ENCODE measurements at places on chromosomes 3 and 15.

GRCh38 chr15:31202953-31203352 lies 101.4 kb upstream of the TRPM1 start:
- no peak for DNase-seq

- DNase-seq = no peak
Observed at GRCh38 chr15:60076582-60077276, 72.6 kb downstream of the FOXB1 start.

- no peak for DNase-seq
Observed at GRCh38 chr15:39365873-39366272, 215.0 kb upstream of the THBS1 start.

GRCh38 chr15:40360015-40360414 lies 2.0 kb downstream of the DISP2 start:
- DNase-seq = no peak

DNA sequence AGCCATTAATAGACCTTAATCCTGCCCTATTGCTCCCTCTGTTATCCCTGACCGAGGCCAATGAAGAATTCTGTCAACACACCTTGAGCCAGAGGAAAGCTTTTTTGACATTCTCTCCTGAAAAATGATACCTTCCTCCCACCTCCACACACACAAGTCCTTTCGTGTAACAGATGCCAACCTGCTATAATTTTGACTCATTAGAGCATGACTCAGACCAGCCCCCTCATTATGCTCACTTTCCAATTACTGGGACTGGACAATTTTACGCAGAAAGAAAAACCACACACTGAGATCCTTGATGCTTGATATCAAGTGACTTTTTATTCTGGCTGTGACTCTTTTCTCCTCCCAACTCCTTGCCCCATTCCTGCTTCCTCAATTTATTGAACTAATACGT lies 50.9 kb downstream of the LSAMP start:
- DNase-seq = no peak

GRCh38 chr3:105835606-105836005 lies 33.2 kb downstream of the CBLB start:
- DNase-seq = no peak

GRCh38 chr15:78322243-78322642 lies 17.9 kb upstream of the CRABP1 start:
- DNase-seq = peak; percentile 53

GRCh38 chr3:102574355-102574754 lies 139.5 kb downstream of the ZPLD1 start:
- no peak for DNase-seq

DNA sequence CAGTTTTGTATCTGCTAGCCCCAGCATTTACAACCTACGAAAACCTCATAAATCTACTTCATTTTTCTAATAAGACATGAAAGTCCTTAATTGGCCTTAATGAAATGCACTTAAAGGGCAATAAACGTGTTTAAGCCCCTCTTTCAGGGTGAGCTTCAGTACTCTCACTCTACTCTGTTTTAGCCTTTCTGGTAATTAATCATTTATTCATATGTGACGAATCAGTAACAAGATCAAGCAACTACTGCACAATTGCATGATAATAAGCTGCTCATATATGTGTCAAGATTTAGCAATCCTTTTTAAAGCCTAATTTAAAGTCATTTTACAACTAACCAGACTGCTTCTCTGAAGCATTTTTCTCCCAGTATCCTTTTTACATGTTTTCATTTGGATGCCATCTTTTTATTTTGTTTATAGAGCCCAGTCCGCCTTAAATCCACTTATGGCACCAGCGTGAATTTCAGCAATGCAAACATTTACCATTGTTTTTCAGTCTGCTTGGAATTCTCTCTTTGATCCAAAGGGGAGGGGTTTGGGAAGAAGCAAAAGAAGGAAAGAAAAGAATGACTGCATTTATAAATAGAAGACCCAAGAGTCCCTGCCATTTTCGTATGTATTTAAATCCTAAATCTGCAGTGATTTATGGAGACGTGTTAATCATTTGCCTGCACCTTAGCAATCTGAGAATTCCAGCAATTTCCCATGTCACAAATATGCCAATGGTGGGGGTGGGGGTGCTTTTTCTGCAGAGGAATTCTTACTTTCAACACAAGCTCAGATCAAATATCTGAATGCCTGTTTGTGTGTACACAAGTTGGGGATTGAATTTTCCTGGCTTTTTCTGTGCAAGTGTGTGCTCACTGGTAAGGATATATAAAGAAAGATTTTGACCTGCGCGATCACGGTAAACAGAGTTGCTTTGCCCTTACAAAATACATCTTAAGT lies 230.8 kb upstream of the TBC1D5 start:
- DNase-seq = no peak

DNA sequence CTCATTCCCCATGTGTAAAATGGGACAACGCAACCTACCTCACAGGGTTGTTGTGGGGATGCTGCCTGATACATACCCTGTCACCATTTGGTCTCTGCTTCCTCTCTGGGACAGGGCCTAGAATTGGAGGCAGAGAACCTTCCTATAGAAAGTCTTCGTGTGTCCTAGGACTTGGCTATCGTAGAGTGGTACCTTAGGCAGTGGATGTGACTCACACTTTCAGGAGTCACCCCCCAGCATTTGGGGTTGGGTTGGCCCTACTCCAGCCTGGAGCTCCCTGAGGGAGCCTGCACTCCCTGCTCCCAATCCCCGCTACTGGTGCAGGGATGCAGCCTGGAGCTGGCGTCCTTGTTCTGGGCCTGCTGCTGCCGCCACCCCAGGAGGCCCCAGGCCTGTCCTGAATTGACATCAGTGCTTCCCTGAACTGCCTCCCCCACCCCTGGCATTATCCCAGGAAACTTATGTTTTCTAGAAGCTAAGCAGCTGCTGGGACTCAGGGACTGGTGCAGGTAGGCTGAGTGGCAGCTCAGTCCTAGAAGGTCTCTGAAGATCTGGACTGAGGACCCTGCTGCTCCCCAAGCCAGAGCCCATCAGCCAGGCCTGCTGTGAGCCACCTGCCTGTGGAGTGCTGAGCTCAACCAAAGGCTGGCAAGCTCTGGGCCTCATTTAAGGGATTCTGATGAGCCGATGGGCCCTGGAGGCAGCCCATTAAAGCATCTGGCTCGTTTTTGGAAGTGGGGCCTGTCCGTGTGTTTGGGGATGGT lies 9.9 kb downstream of the C15orf39 start:
- DNase-seq = no peak

DNA sequence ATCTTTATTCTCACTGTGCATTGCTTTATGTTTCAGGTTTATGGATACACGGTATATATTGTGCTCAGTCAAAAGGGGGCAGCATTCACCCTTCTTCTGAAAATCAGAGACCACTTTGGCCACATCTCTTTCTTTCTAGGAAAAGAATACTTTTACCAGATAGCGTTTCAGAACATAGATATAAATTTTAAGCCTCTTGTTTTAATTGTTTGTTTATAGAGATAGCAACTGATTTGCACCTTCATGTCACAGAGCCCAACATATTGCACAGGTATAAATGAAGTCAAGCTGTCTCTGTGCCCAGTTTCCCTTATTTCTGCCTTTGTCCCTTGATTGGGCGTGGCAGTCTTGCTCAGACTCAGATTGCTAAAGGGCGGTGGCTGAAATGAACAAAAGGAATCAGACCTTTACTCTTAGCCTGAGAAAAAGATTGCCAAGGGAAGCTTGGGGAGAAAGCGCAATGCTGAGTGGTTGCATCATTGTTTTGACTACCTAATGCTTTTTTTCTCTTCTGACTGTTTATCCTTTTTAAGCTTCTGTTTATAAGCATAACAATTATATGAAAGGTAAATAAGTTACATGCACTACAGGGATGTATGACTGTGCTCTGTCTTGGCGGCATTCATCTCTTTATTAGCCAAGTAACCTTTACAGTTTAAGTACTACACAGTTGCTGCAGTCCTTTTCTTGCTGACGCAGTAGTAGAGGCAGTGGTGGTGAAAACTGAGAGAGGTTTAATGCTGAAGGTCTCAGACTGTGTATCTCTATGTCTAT lies 70.8 kb upstream of the ZBTB20 start:
- peak; percentile 32 for DNase-seq

GRCh38 chr15:42094512-42094963 lies at the start of gene PLA2G4D:
TSS of gene PLA2G4D (minus strand) at chr15:42094562. CDS start at chr15:42094459, 103 bp downstream.
- DNase-seq = no peak

DNA sequence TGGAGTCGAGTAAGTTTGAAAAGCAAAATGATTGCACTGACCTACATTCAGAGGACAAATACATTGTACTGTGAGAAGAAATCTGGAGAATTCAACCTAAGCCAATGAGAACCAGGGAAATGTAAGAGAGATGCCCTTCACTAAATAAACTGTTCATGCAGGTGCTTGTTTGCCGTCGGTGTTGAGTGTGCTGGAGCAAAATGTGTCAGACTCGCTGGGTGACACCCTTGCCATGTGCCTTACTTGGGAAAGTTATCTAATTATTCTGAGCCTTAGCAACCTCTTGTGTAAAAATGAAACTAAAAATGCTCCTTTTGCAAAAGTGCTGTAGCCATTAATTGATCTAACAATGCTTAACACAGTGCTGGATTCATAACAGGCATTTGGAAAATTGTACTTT lies 140.4 kb downstream of the GABRB3 start:
- DNase-seq = no peak

- no peak for DNase-seq
Observed at GRCh38 chr15:74995779-74996765, 709 bp downstream of the SCAMP5 start.

- no peak for DNase-seq
Observed at GRCh38 chr3:183477801-183478456, 49.5 kb upstream of the MCF2L2 start.

- DNase-seq = no peak
Observed at GRCh38 chr3:187976365-187976900, 177.5 kb upstream of the LPP start.

GRCh38 chr3:195236076-195236798 lies 34.7 kb downstream of the XXYLT1 start:
- DNase-seq = no peak

DNA sequence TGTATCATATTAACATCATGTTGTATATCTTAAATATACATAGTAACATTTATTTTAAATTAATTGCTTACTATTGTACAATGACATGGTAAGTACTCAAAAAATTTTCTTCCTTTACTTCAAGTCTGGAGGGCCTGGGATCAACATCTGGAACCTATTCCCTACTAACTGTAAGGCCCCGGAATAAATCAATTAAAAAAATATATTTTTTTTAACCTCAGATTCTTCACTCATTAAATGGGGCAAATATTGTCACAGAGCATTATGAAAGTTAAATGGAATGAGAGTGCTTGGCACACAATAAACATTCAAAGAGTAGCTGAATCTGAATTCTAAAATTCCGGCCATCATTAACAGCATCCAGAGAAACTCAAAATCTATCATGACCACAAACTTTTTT lies 16.5 kb downstream of the GSK3B start:
- DNase-seq = peak; percentile 39

DNA sequence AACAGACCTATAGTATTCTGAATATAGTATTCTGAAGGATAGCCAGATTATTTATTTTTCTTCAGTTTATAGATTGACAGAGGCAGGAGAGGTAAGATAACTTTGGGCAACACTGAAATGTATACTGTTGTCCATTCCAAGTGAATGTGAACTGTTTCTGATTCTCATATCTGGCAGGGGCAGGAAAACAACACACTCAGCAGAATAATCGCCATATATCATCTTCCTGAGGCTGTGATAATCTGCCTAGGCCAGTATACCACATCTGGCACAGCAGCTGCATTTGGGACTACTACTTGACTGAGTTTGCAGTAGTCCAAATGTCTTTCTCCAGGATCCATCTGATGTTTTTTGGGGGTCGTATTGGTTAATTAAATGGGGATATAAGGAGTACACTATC lies 22.4 kb upstream of the SETD2 start:
- no peak for DNase-seq

- DNase-seq = no peak
Observed at GRCh38 chr15:38896647-38897046, 332.0 kb upstream of the RASGRP1 start.

GRCh38 chr3:8438507-8439079 lies 63.0 kb upstream of the LMCD1 start:
- no peak for DNase-seq

- no peak for DNase-seq
Observed at GRCh38 chr15:70087708-70088352, 9.9 kb downstream of the TLE3 start.

- DNase-seq = no peak
Observed at GRCh38 chr15:28094732-28095521, 4.2 kb downstream of the OCA2 start.

DNA sequence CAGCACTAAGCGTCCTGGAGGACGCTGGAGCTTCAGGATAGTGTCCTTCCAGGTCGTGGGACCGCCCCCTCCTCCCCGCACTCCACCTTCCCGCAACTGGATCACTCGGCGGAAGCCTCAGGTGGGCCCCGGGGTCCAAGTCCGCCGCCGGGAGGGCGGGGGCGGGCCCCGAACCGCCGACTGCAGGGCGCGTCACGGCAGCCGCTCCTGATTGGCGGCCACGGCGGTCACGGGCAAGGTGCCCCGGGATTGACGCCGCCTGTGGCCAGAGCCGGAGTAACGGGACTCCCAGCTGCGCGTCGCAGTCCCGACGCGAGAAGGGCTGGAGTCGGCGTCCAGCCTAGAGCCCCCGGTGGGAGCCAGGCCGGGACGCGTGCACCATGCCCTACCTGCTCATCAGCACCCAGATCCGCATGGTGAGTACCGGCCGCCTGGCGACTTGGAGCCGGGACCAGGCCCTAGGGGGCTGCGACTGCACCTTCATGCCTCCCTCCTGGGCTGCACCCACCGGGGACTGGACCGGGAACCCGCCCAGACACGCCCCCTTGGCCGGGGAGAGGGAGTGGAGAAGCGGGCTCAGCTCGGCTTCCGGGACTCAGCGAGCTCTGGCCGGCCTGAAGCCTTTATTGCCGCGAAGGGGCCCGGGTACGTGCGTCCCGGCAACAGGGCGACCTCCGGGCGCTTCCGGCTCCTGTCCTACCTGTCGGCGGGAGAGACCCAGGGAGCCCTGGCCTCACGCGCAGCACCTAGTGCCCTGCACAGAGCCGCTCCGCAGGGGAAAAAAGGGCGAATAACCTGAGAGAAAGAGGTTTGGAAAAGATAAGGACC lies at the start of gene GCHFR:
TSS of gene GCHFR (plus strand) at position 268 of the 828 bp plus-strand sequence. CDS start at position 381, 113 bp downstream.
- DNase-seq = no peak

DNA sequence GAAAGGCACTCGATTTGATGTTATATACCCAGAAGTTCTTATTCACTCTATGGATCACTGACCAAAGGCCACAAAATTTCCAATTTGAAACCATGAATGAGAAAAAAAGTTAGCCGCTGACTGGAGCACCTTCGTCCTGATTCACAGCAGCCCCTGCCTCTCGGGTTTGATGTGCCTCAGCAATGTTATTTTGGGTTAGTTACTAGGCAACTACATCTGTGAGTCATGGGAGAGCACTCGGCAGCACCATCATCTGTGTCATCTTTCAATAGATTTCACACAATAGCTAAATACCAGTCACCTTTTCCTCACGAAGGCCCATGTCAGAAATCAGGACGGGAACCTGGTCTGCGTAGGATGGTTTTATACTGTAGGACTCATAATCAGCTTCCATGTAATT lies 269.2 kb downstream of the ZBBX start:
- DNase-seq = no peak

DNA sequence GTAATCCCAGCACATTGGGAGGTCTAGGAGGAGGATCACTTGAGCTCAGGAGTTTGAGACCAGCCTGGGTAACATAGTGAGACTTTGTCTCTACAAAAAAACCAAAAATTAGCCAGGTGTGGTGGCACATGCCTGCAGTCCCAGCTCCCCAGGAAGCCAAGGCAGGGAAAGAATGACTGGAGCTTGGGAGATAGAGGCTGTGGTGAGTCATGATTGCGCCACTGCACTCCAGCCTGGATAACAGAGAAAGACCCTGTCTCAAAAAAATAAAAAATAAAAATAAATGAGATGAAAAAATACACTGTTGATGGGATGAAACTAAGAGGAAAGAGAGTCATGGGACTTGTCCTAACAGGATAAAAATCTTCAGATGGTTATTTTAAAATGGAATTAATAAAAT lies 137.6 kb downstream of the IMPG2 start:
- DNase-seq = no peak
